Brain pericyte (primary cell): ENCODE measurements at places on chromosomes 5 and 9.

GRCh38 chr5:150075806-150076205 is 10.5 kb downstream of the CSF1R start:
- DNase-seq = no peak

GRCh38 chr5:139974661-139975060 is 68.4 kb downstream of the NRG2 start:
- no peak for DNase-seq

DNA sequence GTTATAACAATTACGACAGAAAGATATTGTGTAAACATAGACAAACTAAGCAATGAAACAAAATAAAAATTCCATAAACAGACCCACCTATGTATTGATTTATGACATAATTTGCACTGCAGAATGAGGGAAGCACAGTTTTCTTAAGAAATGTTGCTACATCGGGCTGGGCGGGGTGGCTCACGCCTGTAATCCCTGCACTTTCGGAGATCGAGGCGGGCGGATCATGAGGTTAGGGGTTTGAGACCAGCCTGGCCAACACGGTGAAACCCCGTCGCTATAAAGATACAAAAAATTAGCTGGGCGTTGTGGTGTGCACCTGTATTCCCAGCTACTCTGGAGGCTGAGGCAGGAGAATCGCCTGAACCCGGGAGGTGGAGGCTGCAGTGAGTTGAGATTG is 1344.4 kb upstream of the WWC1 start:
- DNase-seq = no peak

GRCh38 chr5:11177999-11178711 is 417.1 kb upstream of the DAP start:
- DNase-seq = no peak

DNA sequence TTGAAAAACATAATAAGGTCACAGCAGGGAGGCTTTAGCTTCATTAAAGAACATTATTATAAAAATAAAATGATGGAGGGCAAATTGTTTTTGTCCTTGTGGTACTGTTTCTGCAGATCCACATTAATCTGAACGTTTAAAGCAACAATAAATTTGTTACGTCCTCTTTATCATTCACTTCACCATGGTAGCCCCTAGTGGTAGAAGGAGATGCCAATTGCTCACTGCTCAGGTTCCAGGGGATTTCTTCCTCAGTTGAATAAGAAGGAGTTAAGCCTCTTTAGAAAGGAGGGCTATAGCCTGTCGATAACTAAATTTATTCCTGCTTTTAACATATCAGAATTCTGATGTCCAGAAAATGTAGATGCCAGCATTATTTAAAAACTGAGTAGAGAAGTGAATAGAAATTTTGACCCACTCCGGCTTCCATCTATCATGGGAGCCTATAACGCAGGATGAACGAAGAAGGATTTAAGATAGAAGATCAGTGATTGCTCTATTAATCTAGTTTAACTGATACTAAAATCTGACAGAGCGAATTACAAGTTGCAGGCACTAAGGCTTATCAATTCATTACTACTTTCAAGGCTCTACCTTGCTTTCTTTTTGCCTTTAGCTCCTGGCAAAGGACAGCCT is 692.3 kb downstream of the PTPRD start:
- no peak for DNase-seq

- no peak for DNase-seq
Observed at GRCh38 chr5:3656803-3657202, 61.2 kb downstream of the IRX1 start.

GRCh38 chr5:31536873-31537272 is 4.8 kb downstream of the C5orf22 start:
- DNase-seq = no peak

DNA sequence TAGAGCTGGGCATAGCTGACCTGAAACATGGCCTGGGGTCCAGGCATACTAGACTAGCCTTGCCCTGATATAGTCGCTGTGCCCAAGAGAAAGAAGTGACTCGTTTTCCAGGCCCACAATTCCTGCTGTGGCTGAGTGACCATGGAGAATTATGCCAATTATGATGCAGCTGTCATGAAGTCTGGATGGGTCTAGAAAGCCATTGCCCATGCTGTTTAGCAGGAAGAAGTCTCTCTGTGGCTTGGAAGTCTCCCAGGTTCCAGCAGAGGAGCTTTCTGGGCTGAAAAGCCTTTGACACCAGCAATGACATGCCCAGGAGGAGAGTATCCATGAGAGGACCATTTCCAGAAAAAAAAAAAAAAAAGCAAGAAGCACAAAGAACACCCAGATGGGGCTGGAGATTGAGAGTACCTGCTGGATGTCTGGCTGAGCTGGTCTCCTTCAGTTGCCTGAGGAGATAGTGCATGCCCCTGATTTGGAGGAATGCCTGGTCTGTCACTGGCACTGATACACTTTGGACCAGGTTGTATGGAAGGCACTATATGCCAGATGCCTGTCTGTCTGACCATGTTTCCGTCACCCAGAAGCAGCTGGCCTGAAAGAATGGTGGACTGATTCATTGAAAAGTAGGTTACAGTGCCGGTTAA is 128.0 kb upstream of the EPB41L4A start:
- no peak for DNase-seq

DNA sequence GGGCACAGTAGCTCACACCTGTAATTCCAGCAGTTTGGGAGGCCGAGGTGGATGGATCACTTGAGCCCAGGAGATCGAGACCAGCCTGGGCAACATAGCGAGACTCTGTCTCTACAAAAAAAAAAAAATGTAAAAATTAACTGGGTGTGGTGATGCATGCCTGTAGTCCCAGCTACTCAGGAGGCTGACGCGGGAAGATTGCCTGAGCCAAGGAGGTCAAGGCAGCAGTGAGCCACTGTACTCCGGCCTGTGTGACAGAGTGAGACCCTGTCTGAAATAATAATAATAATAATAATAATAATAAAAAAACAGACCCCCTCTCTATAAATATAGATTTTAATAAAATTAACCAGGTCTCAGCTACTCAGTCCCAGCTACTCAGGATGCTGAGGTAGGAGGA is 179.7 kb downstream of the AOPEP start:
- no peak for DNase-seq

- no peak for DNase-seq
Observed at GRCh38 chr5:141765896-141766551, 84.0 kb upstream of the ARAP3 start.

GRCh38 chr5:63860379-63860778 is 101.9 kb downstream of the HTR1A start:
- DNase-seq = no peak

DNA sequence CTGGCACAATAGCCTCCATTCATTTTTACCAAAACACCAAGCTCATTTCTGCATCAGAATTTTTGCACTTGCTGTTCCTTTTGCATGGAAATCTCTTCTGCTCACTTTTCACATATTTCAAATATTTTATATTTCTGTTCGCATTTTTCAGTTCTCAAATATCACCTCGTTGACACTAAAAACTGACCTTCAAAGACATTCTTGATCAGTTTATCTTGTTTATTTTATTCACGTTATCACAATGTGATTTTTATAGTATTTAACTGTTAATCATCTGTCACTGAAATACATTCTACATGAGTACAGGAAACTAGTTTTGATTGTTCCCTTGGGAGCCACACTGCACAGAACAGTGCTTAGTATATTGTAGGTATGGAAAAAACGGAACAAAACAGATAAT is 29.6 kb downstream of the CDH10 start:
- DNase-seq = no peak

DNA sequence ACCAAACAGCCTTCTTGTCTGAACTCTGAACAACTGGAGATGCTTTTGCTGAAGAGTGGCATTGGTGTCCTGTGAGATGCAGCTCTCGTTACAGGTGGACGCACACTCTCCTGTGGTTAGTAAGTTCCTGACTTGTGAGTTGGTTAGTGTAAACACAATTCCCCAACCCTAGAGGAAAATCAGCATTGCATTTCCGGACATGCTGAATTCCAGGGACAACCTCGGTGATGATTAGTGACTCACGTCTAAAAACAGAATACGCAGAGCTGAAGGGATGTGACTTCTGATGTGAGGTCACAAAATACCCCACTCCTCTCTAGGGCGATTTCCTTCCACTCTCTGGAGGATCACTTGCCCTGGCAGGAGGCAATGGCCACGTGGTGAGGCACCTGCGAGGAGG is 5.0 kb downstream of the OR2V2 start:
- DNase-seq = no peak

- DNase-seq = no peak
Observed at GRCh38 chr5:82593481-82593880, 315.3 kb upstream of the RPS23 start.

- DNase-seq = no peak
Observed at GRCh38 chr5:154196281-154196680, 5.7 kb downstream of the GALNT10 start.

- no peak for DNase-seq
Observed at GRCh38 chr9:31807574-31808256, 576.7 kb upstream of the ACO1 start.

GRCh38 chr9:81462801-81463200 is 226.5 kb downstream of the TLE1 start:
- DNase-seq = no peak

GRCh38 chr5:59342181-59342580 is 551.3 kb downstream of the PDE4D start:
- DNase-seq = no peak

- DNase-seq = no peak
Observed at GRCh38 chr9:76733096-76733495, 31.1 kb upstream of the PCA3 start.

DNA sequence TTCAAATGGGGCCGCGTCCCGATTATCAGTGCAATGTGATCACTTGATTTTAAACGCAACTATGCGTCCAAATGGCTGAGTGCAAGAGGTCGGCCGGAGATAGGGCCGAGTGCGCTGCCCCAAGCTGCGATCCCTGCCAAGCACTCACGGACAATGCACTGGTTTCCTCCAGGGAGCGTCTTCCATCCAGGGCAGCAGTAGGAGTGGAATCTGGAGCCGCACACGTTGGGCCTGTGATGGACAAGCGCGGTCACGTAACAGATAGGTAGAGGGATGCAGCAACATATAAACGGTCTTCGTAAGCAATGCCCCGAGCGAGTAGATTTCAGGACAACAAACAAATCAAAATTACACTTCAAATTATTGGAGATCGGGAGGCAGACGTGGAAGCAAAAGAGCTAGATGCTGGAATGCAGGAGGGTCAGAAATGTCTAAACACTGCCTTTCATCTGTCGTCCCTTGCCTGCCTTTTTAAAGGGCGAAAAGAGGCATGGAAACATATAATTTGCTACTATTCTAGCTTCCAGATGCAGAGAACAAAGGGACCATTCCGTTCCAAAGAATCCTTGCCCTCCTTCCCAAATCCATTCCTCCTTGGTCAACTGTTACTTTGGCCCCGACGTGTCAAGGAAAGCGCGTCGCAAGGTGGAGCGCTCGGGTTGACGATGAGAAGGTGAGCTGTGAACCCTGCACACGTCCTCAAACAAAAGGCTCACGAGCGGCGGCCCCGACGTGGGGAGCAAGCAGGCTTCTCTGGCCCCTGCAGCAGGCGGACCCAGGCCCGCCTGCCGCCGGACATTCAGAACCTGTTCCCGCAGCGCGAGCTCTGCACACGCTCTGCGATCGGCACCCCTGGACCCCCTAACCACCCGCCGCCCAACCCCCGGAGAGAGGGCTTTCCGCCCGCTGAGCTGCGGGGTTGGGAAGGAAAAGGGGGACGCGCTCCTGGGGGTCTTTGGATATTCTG is 1.5 kb downstream of the FBN2 start:
- no peak for DNase-seq

DNA sequence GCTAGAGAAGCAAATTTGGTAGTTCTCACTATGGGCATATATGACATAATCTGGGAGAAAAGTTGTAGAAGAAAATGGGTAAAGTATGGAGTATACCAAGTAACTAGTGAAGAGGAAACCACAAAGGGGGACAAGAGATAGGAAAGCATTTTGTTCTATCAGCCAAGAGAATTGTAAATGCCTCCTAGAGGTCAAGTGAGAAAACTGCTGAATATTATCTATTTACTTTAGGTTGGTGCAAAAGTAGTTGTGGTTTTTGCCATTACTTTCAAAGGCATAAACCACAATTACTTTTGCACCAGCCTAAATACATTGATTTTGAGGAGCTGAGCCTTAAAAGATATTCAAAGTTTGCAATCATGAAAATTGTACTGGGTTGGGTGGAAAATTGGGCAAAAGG is 126.7 kb upstream of the GRHPR start:
- DNase-seq = no peak

DNA sequence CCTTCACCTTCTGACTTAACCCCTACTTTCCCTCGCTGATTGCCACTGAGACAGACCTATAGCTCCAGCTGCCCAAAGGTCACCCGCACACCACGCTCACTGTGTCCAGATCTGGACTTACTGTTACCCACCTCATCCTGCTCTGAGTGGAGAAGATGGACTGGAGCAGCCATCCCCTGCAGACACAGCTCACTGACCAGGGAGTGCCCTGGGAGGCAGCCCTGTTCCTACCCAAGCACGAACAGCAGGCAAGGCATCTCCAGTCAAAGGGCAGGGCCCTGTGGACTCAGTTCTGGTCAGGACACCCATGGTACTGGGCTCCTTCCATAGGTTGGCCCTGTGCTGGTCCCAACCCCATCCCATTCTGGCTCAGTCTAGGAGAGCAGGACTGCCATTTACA is 9.5 kb upstream of the BARX1 start:
- DNase-seq = no peak

DNA sequence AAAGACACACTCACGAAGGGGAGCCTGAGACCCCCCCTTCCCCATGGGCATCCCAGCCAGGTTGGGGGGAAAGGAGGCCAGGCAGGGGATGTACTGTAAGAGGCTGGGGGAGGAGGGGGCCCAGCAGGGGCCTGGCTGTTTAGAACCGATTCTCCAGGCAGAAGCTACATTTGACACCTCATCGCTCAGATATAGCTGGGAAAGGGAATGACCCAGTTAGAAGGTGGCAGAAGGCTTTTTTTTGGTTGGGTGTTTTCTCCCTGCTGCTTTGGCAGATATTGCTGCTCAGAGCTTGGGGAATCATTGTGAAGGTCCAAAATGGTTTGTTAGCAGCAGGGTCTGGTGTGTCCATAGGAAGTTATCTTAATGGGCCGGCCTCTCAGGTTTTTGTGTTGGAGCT is 6.0 kb downstream of the CDX1 start:
- DNase-seq = no peak

DNA sequence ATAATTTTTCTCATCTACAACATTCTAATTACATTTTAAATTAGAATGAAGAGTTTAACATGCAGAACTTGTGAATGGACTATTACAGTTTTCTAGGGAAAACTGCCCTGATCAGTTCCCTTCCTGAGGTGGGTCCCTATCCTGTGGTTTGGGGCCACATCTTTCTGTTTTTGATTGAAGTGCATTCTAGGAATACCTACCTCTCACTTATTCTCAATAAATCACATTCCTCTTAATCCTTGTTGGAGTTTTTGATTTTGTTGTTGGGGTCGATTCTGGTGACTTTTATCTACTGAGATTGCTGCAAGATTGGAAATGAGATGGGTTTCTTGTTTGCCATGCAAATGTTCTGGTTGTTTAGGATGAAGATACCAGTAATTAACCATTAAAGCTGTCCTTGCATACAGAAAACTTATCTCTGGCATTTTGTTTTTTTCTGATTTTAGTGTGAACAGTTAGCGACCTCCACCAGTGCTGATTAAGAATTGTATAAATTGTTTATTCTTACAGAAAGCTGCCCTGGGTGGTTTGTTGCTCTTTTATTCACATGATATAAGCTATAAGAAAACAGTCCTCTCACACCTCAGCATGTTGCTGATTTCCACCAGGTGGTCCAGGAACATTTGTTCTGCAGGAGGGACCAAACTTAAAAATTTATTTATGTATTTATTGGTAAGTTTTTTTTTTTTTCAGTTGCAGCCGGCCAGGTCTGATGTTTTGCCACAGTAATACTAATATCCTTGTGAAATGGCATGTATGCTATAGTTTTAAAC is 269.9 kb downstream of the FANCC start:
- no peak for DNase-seq

- DNase-seq = no peak
Observed at GRCh38 chr9:19516348-19516747, 107.5 kb downstream of the ACER2 start.

- DNase-seq = no peak
Observed at GRCh38 chr5:83711982-83712601, 8.6 kb downstream of the HAPLN1 start.
